Foreskin keratinocyte (primary cell): ENCODE measurements at places on chromosomes 7 and 10. TPM values are rescaled to one million over a fixed set of nuclear protein-coding genes. Genes with fewer than 3 reads are reported as not detected.

The VTI1A gene
- 18.8 and 20.6 TPM in 2 replicates for total RNA-seq

The ABCF2 gene
- total RNA-seq, result 64.5 and 71.5 TPM in 2 replicates

The MSMB gene
- not detected in 2 replicates for total RNA-seq

The ITGA8 gene
- not detected in 2 replicates for total RNA-seq

The HOXA4 gene
- total RNA-seq, result 0.82 and 1.6 TPM in 2 replicates

The CFAP43 gene
- total RNA-seq, result 0.14 and 0.27 TPM in 2 replicates

The IDE gene
- total RNA-seq, result 27.9 and 28.0 TPM in 2 replicates

The FXYD4 gene
- not detected in 2 replicates for total RNA-seq

The RASA4B gene
- total RNA-seq, result 0.51 and 0.53 TPM in 2 replicates

The CDK14 gene
- total RNA-seq, result 8.1 and 9.5 TPM in 2 replicates

The CLDN4 gene
- total RNA-seq, result 8.1 and 16.9 TPM in 2 replicates

The TMEM229A gene
- not detected in 2 replicates for total RNA-seq

The KIF5B gene
- 128 and 129 TPM in 2 replicates for total RNA-seq

The CCDC3 gene
- 0.20 and 0.32 TPM in 2 replicates for total RNA-seq

The COMMD3 gene
- total RNA-seq, result 42.0 and 47.5 TPM in 2 replicates

The AGMO gene
- not detected in 2 replicates for total RNA-seq

The HYCC1 gene
- 53.0 and 54.6 TPM in 2 replicates for total RNA-seq

The PHKG1 gene
- total RNA-seq, result 0.35 and 0.41 TPM in 2 replicates

The COL1A2 gene
- 0.60 and 1.8 TPM in 2 replicates for total RNA-seq

The KAZALD1 gene
- total RNA-seq, result 0.27 and 0.32 TPM in 2 replicates

The CTTNBP2 gene
- 0.14 and 0.75 TPM in 2 replicates for total RNA-seq

The CYCS gene
- total RNA-seq, result 197 and 213 TPM in 2 replicates

The CYP2C8 gene
- 0.07 TPM in 1 of 2 replicates, not detected in the other for total RNA-seq

The IGFBP3 gene
- total RNA-seq, result 0.58 and 0.63 TPM in 2 replicates

The ADCYAP1R1 gene
- not detected in 2 replicates for total RNA-seq

The CYP26C1 gene
- not detected in 2 replicates for total RNA-seq

The HABP2 gene
- total RNA-seq, result not detected in 2 replicates

The LRMDA gene
- total RNA-seq, result not detected in 2 replicates

The GPR146 gene
- total RNA-seq, result not detected in 2 replicates

The PILRA gene
- total RNA-seq, result 0.25 and 0.37 TPM in 2 replicates

The MMRN2 gene
- 6.2 and 11.1 TPM in 2 replicates for total RNA-seq

The PNLIPRP2 gene
- total RNA-seq, result not detected in 2 replicates

The TACR2 gene
- total RNA-seq, result not detected in 2 replicates

The SPACDR gene
- 0.28 and 0.54 TPM in 2 replicates for total RNA-seq

The BMPER gene
- 0.20 and 0.25 TPM in 2 replicates for total RNA-seq

The ITGB8 gene
- total RNA-seq, result 12.3 and 12.9 TPM in 2 replicates

The GCK gene
- total RNA-seq, result 0.53 and 0.58 TPM in 2 replicates

The VENTX gene
- not detected in 2 replicates for total RNA-seq

The SPDYE11 gene
- total RNA-seq, result not detected in 2 replicates

The TRIL gene
- total RNA-seq, result not detected in 2 replicates

The GPER1 gene
- 0.07 TPM in 1 of 2 replicates, not detected in the other for total RNA-seq

The TFR2 gene
- total RNA-seq, result 0.34 and 0.39 TPM in 2 replicates

The TRIM50 gene
- total RNA-seq, result not detected in 2 replicates

The SLC35G1 gene
- total RNA-seq, result 5.2 and 6.4 TPM in 2 replicates

The OPN1SW gene
- total RNA-seq, result not detected in 2 replicates

The PRSS37 gene
- total RNA-seq, result not detected in 2 replicates

The TSPAN12 gene
- total RNA-seq, result 0.46 and 1.1 TPM in 2 replicates

The MICALL2 gene
- 19.7 and 20.8 TPM in 2 replicates for total RNA-seq

The LEP gene
- not detected in 2 replicates for total RNA-seq

The PPP1R17 gene
- total RNA-seq, result not detected in 2 replicates

The CTAGE15 gene
- total RNA-seq, result 0.14 and 2.5 TPM in 2 replicates

The DIP2C gene
- 4.7 and 5.0 TPM in 2 replicates for total RNA-seq
